Large intestine (tissue), 12 donors: ENCODE measurements at places on chromosomes 5 and 9. TPM values are rescaled to one million over a fixed set of nuclear protein-coding genes. Genes with fewer than 3 reads are reported as not detected.

Gene KCNV2
- polyA plus RNA-seq = 0.09 TPM

Gene SPINK13
- polyA plus RNA-seq = not detected

Gene TMEM174
- not detected for polyA plus RNA-seq

Gene PCDHGA5
- polyA plus RNA-seq = 1.5 TPM

Gene ABO
- 19.6 TPM for polyA plus RNA-seq

Gene PROB1
- polyA plus RNA-seq = 2.1 TPM

Gene NR6A1
- 5.0 TPM for polyA plus RNA-seq

Gene OR1J2
- polyA plus RNA-seq = not detected

Gene IL9
- not detected for polyA plus RNA-seq

Gene IRX2
- 0.01 TPM for polyA plus RNA-seq

Gene OLFML2A
- 11.7 TPM for polyA plus RNA-seq

Gene SOWAHA
- polyA plus RNA-seq = 54.3 TPM

Gene IL31RA
- polyA plus RNA-seq = 0.03 TPM

Gene GRXCR2
- 0.03 TPM for polyA plus RNA-seq

Gene KIF2A
- polyA plus RNA-seq = 38.6 TPM

Gene GMCL2
- 0.01 TPM for polyA plus RNA-seq

Gene OR13C5
- not detected for polyA plus RNA-seq

Gene CBY3
- polyA plus RNA-seq = 1.2 TPM

Gene C9orf152
- polyA plus RNA-seq = 7.6 TPM

Gene TRPM3
- polyA plus RNA-seq = 0.57 TPM

Gene SIGMAR1
- polyA plus RNA-seq = 79.9 TPM

Gene SPATA6L
- 7.2 TPM for polyA plus RNA-seq

Gene OTP
- polyA plus RNA-seq = not detected

Gene APC
- polyA plus RNA-seq = 33.7 TPM

Gene CERCAM
- polyA plus RNA-seq = 19.9 TPM

Gene NELFB
- 45.9 TPM for polyA plus RNA-seq

Gene GPX8
- 19.7 TPM for polyA plus RNA-seq

Gene PTGES
- polyA plus RNA-seq = 4.9 TPM

Gene ANKRD55
- polyA plus RNA-seq = 0.18 TPM

Gene TRIM52
- 33.0 TPM for polyA plus RNA-seq

Gene PCDHB7
- polyA plus RNA-seq = 1.3 TPM

Gene ANKRD18B
- polyA plus RNA-seq = 0.22 TPM

Gene FAM221B
- polyA plus RNA-seq = 0.10 TPM

Gene LRRC19
- polyA plus RNA-seq = 83.7 TPM

Gene SLC12A2
- 86.8 TPM for polyA plus RNA-seq

Gene ZDHHC11B
- polyA plus RNA-seq = 16.1 TPM

Gene C9
- 0.04 TPM for polyA plus RNA-seq

Gene MARVELD2
- 42.0 TPM for polyA plus RNA-seq

Gene SAXO1
- 0.06 TPM for polyA plus RNA-seq

Gene PCDHB2
- polyA plus RNA-seq = 1.7 TPM

Gene GCNT4
- polyA plus RNA-seq = 27.4 TPM

Gene IL17B
- 4.0 TPM for polyA plus RNA-seq

Gene ORM1
- 0.09 TPM for polyA plus RNA-seq
